ENCODE measurements at places on chromosomes 12 and 14.
A peak's percentile ranks its signal among the peaks of the same experiment; 100 is the strongest.

- no peak for DNase-seq
Measured at GRCh38 chr12:39116861-39117260, 211.5 kb upstream of the CPNE8 start.

GRCh38 chr12:31835276-31835882 is 106.6 kb upstream of the AMN1 start:
- no peak for DNase-seq

DNA sequence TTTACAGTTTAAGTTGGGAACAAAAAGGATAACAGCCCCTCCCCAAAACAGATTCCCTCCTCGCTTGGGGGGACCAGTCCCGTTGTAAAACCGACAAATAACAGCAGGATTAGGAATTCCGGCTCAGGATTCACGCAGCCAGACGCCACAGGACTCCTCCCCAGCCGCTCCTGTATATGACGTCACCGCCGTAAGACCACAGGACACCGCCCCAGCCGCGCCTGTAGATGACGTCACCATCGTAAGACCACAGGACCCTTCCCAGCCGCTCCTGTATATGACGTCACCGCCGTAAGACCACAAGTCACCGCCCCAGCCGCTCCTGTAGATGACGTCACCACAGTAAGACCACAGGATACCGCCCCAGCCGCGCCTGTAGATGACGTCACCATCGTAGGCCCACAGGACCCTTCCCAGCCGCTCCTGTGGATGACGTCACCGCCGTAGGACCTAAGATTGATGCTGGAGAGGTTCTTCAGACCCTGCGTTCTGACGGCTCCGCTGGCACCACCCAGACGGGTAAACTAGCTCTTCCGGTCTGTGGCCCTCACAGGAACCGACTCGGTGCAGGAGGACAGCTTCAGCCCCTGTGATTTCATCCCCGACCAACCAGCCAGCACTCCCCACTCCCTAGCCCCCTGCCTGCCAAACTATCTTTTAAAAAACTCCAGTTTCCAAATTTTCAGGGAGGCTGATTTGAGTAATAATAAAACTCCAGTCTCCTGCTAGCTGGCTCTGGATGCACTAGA is 43.9 kb upstream of the FBRSL1 start:
- DNase-seq = peak; percentile 81

GRCh38 chr12:6965714-6966113 is 4.8 kb downstream of the PHB2 start:
- DNase-seq = no peak

- DNase-seq = no peak
Measured at GRCh38 chr12:5909560-5909959, 35.5 kb downstream of the ANO2 start.

DNA sequence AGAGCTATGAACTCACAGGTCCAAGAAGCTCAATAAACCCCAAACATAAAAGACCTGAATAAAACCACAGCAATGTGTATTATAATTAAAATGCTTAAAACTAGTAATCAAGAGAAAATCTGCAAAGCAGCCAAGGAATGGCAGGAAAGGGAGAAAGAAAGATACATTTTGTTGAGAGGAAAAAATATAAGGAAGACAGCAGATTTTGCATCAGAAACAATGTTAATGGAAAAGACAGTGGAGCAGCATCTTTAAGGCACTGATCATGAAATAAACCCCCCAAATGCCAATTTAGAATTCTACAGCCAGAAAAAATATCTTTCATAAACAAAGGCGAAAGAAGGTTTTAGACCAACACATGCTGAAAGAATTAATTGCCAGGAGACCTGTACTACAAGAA is 39.3 kb downstream of the RAN start:
- DNase-seq = no peak

DNA sequence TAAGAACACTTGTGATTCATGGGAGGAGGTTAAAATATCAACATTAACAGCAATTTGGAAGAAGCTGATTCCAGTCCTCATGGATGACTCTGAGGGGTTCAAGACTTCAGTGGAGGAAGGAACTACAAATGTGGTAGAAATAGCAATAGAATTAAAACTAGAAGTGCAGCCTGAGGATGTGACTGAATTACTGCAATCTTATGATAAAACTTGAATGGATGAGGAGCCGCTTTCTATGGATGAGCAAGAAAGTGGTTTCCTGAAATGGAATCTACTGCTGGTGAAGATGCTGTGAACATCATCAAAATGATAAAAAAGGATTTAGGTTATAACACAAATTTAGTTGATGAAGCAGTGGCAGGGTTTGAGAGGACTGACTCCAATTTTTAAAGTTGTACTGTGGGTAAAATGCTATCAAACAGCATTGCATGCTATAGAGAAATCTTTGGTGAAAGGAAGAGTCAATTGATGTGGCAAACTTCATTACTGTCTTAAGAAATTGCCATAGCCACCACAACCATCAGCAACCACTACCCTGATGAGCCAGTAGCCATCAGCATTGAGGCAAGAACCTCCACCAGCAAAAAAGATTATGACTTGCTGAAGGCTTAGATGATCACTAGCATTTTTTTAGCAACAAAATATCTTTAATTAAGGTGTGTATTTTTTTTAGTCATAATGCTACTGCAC is 25.9 kb upstream of the MTERF2 start:
- DNase-seq = no peak

DNA sequence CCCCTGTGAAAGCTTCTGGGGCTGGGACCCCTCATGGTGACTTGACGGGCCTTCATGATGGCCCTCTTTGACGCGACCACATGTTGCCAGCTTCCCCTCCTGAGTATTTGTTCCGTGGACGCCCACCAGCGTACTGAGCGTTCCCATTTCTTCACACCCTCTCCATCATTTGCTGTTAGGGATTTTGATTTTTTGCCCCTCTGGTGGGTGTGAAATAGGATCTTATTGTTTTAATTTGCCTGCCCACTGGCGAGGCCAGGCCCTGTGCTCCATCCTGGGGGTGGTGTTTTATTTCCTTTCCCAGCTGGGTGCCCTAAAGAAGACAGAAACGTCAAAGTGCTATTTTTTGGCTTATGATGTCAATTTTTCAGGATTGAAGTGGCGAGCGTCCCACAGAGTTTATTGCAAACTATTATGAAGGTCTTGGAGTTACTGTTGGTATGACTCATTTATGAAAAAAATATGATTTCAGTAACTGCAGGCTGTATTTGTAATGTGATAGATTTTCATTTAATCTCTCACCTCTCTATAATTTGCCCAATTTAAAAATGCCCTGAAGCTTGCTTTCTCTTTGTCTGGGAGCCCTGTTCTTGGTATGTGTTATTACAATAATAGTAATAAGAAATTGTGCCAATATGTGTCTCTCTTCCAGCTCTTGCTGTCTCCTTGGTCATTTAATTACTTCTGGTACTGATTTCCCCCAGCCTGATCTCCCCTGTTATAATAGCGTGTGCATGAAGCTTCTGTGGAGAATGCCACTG is 99.6 kb downstream of the SLC25A47 start:
- no peak for DNase-seq

GRCh38 chr12:26648584-26648983 is 184.4 kb downstream of the ITPR2 start:
- DNase-seq = no peak

DNA sequence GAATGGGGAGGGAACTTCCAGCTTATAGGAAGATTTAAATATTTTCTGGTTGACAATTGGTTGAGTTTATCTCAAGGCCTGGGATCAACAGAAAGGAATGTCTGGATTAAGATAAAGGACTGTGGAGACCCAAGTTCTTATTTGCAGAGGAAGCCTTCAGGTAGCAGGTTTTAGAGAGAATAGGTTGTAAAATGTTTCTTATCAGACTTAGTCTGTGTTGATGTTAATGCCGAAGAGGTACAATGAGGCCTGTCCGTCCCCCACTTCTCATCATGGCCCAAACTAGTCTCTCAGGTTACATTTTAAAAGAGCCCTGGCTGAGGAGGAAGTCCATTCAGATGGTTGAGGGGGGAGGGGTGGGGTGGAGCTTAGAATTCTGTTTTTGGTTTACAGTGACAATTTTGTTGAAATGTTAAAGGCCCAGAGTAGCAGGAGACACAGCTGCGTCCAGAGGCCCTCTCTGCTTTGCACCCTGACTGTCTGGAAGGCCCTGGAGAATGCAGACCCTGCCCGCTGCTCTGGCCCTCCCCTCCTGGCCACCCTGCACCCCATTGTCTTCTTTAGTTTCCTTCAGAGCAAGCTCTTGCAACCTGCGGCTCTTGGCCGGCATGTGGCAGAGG is 672.5 kb upstream of the TMEM132C start:
- DNase-seq = no peak

DNA sequence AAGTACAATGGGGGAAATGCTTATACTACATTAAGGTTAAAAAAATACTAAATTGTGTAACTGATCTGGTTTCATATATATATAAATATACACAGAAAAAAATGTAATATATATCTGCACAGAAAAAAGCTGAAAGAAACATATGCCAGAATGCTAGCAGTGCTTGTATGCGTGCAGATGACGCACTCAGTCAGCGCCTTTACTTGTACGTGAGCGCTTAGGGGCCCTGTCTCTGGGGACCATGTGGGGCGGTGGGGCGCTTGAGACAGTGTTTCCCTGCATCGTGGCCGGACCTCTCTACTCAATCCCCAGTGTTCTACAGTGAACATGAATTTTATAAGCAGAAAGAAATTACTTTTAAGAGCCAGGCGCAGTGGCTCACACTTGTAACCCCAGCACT is 7.0 kb downstream of the ANKRD9 start:
- DNase-seq = no peak

GRCh38 chr12:113638460-113638775 is 166.7 kb upstream of the LHX5 start:
- DNase-seq = no peak

DNA sequence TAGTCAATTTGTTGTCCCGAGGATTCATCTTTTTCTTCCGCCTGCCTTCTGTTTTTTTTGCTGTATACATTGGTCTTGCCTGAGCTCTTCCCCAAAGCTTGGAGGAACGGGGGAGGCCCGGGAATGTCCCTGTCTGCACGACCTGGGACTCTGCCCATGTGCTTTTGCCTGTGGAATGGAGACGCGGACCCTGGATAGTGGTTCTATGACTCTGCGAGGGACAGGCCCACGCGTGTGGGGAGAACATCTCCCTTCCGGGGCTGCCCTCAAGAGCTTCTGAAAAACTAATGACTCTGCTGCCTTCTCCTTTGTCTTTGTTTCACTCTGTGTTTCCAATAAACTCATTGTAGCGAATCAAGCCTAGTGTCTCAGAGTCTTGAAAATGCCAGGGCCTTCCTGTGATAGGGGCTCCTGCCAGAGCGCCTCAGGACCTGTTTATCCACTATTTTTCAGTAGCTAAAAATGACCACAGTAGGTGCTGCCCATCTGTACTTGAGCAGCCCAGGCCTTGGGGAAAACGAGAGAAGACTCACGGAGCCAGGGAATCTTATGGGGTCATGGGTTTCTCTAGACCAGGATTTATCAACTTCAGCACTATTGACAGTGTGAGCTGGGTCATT is 12.3 kb downstream of the KRT83 start:
- no peak for DNase-seq

GRCh38 chr14:93301821-93302447 is 30.9 kb downstream of the BTBD7 start:
- DNase-seq = no peak

DNA sequence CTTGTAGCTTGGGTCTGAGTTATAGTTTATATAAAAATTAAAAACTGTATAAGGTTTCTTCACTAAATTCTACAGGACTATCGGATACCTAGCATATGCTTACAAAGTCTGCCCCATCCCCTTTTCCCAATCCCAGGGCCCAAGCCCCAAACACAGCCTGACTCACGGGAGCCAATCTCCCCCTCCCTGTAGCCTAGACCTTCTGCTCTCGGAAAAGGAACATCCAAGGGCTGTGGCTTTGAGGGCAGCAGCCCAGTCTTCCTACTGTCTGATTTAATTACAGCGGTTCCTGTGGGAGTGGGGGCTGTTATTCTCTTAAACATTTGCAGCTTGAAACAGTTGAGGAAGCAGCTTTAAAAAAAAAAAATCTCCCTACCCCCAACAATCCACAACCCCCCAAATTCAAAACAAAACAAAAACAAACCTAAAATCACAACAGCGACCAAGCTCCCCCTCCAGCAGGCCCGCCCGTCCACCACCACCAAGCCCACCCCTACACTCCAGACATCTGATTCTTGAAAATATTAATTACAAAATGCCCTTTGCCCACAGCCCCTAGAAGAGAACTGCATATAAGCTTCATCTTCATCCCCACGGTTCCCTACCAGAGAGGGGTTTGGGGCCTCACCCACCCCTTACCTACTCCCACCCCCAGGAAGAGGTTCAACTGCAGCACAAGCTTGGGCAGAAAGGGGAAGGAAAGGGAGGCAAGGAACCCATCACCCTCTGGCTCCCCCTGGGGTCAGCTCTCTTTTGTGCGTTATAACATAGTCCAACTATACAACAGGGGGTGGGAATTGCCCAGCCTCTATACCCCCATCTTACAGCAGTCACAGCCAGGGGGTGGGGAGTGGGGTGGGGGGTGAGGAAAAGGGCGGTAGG is 1.1 kb upstream of the PRKAG1 start:
- DNase-seq = peak; percentile 44

GRCh38 chr12:59059088-59059935 is 139.0 kb upstream of the LRIG3 start:
- no peak for DNase-seq

DNA sequence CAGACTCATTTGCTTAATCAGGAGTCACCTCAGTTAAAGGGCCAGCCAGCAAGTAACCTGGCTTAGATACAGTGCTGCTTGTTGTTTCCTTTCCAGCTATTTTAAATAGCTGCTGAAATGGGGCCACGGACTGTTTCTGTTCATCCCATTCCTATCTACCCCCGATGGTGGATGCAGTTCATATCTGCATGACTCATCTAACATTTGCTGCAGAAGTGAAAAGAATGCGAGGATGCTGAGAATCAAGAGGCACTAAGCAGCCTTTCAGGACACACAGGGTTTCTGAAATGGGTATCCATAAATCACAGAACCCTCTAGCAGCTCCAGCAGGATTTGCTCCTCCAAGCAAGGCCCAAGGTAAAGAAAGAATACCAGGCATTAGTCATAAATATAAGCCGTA is 60.2 kb upstream of the RTRAF start:
- no peak for DNase-seq

GRCh38 chr12:55642669-55643068 is 6.0 kb downstream of the OR10P1 start:
- DNase-seq = no peak

DNA sequence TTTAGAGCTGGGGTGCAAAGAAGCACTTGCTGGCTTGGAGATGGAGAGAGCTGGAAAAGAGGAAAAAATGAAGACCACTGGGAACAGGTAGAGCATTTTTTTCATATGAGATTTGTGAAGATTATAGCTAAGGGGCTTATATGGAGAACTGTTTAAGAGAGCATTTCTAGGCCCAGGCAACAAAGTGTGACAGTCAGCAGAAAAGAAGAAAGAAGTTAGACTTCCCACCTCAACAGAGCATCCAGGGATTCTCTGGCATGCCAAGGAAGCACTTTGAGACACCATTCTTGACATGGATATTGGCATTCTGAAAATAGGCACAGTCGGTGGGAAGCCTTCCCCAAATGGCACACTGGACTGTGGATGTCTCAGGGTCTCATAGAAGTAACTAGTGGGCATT is 195.5 kb downstream of the KLHL28 start:
- no peak for DNase-seq

- DNase-seq = no peak
Measured at GRCh38 chr12:19234171-19234704, 104.7 kb downstream of the PLEKHA5 start.

- no peak for DNase-seq
Measured at GRCh38 chr12:44852483-44852882, 23.6 kb downstream of the NELL2 start.
